ENCODE measurements at places on chromosomes 12 and 14.

DNA sequence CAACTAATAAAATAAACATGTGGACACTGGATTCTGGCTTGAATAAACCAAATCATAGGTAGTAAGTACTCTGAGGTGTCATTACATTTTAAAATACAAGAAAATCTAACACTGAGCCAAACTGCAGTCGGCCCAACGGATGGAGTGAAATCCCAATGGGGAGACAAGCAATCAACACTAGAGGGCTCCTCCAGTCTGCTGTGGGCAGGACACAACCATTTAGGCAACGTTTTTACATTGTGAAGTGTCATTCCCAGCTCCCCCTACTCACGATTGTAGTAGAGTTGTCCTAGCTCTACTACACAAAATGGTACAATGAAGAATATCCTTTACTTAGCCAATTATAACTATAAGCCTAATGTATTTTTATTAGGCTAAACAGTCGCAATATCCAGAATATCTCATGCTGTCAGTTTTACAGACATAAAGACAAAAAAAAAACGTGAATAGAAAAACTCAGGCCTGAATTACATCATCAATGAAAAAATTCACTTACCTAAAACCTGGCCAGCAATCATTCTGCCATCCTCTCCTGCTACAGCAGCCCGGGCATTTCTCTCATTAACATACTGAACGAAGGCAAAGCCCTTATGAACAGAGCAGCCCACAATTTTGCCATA, 35.7 kb downstream of the HNRNPC start:
- no peak for DNase-seq

GRCh38 chr14:106277503-106277902, 751.1 kb downstream of the TMEM121 start:
- DNase-seq = no peak

GRCh38 chr12:117830471-117830870, 138.3 kb downstream of the KSR2 start:
- no peak for DNase-seq

GRCh38 chr12:99027461-99027860, 382.4 kb downstream of the APAF1 start:
- no peak for DNase-seq

- DNase-seq = no peak
Observed at GRCh38 chr14:22227084-22227483, 361.9 kb downstream of the DAD1 start.

DNA sequence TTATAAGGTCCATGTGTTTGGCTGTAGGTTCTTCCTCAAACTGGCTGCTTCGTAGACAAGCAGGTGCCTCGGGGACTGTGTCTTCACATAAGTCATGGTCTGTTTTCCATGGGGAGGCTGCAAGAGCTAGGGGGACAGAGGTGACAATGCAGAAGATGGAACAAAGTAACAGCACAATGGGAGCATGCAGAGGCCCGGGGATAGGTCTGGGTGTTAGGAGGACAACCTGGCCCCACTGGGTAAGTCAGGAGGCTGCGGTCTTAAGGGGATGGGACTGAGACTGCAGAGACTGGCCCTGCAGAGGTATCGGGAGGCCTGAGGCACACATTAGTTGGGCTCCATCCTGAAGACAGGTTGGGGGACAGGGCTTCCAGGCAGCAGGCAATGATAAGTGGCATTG, 88.9 kb downstream of the NTF3 start:
- no peak for DNase-seq

GRCh38 chr14:60650373-60650961, 1.2 kb upstream of the SIX1 start:
- DNase-seq = no peak

GRCh38 chr12:65937161-65937641, 112.9 kb downstream of the HMGA2 start:
- peak; percentile 76 for DNase-seq

DNA sequence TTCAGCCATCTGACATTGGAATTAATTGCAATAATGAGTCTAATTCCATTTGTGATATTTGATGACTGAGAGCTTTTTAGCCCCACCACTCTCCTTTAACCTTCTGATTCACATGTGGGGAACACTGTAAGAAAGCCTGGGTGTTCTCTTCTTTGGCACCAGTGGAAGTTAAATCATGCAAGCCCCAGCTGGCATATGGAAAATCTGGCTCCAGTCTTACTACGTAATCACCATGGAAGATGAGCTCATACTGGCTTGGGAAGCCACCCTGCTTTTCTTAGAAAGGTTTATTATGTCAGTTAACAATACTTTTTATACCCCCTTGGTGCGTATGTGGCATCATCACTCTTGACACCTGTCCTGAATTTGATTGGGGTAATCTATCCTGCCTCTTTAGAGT, 479.3 kb downstream of the SLC16A7 start:
- no peak for DNase-seq

GRCh38 chr12:95583933-95584332, 32.7 kb upstream of the USP44 start:
- DNase-seq = no peak

DNA sequence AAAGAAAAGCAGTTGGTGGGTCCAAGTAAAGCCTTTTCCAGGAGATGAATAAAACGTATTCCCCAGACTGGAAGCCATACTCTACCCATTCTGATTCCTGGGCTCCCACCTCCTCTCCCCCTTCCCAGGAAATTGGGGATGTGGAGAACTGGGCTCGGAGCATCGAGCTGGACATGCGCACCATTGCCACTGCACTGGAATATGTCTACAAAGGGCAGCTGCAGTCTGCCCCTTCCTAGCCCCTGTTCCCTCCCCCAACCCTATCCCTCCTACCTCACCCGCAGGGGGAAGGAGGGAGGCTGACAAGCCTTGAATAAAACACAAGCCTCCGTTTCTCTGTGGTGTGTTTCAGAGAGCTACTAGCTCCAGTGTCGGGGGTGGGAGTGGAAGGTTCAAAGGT, 822 bp upstream of the RDH5 start:
- no peak for DNase-seq

DNA sequence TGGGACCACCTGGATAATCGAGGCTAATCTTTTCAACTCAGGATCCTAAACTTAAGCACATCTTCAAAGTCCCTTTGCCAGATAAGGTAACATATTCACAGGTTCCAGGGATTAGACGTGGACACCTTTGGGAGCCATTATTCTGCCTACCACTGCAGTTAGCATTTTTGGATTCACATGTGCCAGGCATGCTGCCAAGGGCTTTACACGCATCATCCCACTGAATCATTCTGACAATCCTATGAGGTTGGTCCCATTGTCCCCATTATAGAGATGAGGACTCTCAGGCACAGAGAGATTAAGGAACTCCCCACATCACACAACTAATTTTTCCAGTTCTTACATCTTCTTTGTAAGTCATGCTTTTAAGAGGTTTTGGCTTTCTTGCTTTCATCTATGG, 34.5 kb downstream of the RTN1 start:
- no peak for DNase-seq

Data from kidney (tissue), 22 donors.